Muscle of leg (tissue), 16 donors: ENCODE measurements at places on chromosomes 3 and 15. TPM values are rescaled to one million over a fixed set of nuclear protein-coding genes. Genes with fewer than 3 reads are reported as not detected.

- no peak overlapping the region for H3K27ac ChIP-seq
- DNase-seq = no peak
- peaks cover 11% of the 10 kb centered on the region for H3K36me3 ChIP-seq
- no peak overlapping the region for H3K4me3 ChIP-seq
- no peaks in the 10 kb centered on the region for H3K4me1 ChIP-seq
- no peaks in the 10 kb centered on the region for H3K27me3 ChIP-seq
Observed at GRCh38 chr3:28268989-28269388, 27.6 kb downstream of the CMC1 start.

DNA sequence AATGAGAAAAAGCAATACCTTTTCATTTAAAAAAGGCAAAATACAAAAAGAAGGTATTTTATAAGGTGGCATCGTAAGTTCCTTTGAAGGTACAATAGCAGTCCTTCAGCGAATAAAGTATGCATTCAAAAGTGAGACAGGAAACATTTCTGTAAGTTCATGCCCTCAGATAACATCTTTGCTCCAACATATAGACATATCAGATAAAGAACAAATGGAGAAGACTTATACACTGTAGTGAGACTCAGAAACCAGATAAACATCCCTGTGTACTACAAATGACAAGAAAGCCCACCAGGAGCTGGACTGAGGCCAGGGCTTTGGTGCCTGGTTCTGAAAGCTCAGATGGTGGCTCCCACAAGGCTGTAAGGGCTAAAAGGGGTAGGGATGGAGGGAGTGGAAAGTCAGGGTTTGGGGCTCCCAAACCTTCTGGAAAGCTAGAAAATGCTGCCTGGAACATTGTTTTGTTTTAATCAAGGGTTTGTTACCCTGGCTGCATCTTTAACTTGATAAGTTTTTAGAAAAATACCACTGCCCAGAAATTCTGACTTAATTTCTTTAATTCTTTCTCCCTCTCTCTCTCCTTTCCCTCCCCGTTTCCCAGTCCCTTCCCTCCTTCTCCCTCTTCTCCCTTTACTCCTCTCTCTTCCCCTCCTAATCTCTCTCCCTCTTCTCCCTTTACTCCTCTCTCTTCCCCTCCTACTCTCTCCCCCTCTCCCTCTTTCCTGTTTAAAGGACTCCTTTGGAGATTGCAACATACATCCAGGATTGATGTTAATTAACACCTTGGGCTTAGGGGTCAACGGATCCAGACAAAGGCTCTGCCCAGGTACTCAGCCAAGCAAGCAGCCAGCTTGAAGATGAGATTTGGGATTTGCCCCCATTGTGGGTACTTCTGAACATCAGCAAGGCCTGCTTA lies 126.1 kb downstream of the AQP9 start:
- no peak overlapping the region for H3K4me3 ChIP-seq
- no peak for DNase-seq
- peaks cover 3% of the 10 kb centered on the region for H3K4me1 ChIP-seq
- H3K27ac ChIP-seq = no peak overlapping the region

- H3K27me3 ChIP-seq = peaks cover 28% of the 10 kb centered on the region
- H3K4me1 ChIP-seq = peaks cover 5% of the 10 kb centered on the region
- no peak overlapping the region for H3K4me3 ChIP-seq
- no peak overlapping the region for H3K27ac ChIP-seq
- H3K36me3 ChIP-seq = no peaks in the 10 kb centered on the region
Observed at GRCh38 chr3:133901083-133901482, 5.4 kb upstream of the RAB6B start.

DNA sequence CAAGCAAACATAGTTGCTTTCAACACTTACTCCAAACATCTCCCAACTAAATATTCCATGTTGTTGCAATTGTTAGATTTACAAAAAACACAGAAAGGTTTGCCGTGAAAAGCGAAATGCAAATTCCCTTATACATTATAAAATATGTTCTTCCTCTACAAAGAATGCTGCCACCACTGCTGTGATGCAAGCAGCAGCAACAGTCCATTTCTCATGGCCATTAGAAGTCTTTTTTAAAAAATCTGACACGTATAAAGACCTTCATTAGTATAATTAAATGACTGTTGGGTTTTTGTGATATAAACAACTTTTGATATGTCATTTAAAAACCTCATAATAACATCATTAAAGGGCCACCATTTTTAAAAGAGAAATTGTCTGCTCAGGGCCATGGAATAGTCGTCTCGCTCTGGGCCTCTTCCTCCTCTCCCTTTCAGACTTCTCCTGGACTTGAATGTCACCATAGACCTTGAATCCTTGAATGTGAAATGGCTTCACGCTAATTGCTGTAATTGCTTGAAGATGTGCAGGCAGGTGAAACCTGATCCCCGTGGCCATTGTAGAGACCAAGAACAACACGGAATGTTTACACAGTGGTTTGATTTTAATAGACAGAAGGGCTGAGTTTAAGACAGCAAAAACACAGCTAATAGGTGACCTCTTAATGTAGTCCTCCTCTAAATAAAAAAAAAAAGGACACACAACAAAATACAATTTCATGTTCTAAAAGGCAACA lies 450.4 kb downstream of the FOXP1 start:
- H3K4me3 ChIP-seq = no peak overlapping the region
- no peak overlapping the region for H3K27ac ChIP-seq
- no peaks in the 10 kb centered on the region for H3K36me3 ChIP-seq
- DNase-seq = no peak
- peaks cover 14% of the 10 kb centered on the region for H3K4me1 ChIP-seq

GRCh38 chr3:111864821-111865656 lies 6.0 kb downstream of the PHLDB2 start:
- H3K4me1 ChIP-seq = peaks cover 15% of the 10 kb centered on the region
- H3K27me3 ChIP-seq = no peaks in the 10 kb centered on the region
- peaks cover 2% of the 10 kb centered on the region for H3K36me3 ChIP-seq
- peak overlapping the region; percentile 70 for H3K27ac ChIP-seq

DNA sequence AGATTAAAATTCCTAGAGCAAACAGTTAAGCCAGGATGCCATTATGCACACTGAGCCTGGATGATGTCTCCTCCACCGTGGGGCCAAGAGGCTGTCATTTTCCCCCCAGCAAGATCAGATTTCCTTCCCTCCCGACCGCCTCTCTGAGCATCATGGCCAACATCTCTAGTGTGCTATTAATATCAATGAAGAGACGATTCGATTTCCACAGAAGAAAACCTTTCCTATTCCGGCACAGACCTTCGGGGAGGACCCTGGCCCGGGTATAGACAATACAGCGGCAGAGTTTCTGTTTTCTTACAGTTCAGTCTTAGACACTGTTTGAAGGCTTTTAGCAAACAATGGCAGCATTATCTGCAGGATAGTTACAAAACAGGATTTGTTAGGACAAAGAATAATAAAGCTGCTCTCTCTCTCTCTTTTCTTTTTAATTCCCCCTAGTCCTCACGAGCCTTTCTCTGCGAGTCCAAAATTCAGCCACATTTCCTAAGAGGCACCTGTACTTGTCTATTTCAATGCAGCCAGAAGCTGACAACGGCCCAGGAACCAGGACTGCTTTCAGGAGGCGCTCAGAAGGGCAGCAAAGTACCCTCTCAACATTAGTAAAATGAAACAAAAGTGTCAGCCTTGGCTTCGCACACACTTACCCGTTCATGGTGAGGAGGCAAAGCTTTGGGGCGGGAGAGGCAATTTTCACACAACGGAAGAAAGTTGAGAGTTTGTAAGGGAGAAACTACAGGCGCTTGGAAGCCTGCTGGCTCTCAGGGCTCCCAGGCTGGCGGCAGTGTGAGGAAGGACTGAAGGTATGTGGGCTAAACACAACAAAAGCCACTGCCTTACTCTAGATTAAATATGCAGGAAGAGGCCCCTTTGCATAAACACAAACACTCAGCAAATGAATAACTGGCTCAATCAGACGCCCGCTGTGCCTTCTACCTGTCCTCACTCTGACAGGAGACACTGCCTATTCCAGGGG lies 278.0 kb downstream of the FOXP1 start:
- no peaks in the 10 kb centered on the region for H3K36me3 ChIP-seq
- H3K4me3 ChIP-seq = peak overlapping the region; percentile 29
- peak overlapping the region; percentile 80 for H3K27ac ChIP-seq
- no peaks in the 10 kb centered on the region for H3K27me3 ChIP-seq
- peak; percentile 90 for DNase-seq
- H3K4me1 ChIP-seq = peaks cover 8% of the 10 kb centered on the region

DNA sequence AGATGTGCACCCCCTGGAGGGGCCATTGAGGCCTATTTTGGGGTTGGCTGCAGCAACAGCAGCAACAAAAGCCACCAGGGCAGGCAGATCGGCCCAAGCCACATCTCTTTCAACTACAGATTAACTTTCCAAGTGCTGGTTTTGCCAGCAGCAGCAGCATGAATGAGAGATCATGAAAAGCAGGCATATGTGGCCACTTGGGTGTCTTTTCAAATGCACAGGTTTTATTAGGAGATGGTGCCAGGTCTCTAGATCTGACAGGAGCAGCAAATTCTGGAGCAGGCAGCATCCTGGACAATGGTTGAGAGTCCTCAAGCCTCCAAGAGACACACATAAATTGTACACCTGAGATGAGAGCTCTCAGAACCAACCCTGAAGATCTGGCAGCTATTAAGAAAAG lies 31.7 kb upstream of the CCDC66 start:
- DNase-seq = no peak
- H3K4me1 ChIP-seq = no peaks in the 10 kb centered on the region
- H3K36me3 ChIP-seq = no peaks in the 10 kb centered on the region
- no peaks in the 10 kb centered on the region for H3K27me3 ChIP-seq
- H3K4me3 ChIP-seq = no peak overlapping the region

DNA sequence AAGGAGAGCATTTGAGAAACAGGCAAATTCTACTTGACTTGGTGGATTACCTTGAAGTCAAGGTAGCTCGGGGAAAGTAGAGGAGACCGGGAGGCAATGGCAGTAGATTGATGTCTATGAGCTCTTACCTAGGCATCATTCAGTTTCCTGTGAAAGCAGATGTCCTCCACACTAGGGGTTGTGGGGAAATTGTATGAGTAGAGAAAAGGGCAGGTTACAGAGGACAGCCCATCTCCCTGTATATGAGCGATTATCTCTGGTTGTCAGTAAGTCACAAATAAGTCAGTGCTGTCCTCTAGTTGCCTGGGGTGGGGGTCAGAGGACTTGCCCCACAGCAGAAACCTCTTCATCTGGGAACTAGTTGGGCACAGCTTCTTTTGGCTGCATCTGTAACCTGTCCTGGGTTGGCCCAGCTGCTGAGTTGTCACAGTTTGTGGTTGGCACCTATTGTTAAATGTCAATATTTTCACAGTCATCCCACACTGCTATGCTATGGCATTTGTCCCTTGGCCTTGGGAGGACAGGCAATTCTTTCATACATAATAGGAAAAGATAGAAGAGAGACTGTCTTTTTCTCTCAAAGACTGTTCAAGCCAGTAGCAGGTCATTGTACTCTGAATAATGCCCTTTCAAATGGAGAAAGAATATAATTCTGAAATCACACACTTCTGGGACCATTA lies 53.6 kb upstream of the LRRFIP2 start:
- no peak overlapping the region for H3K4me3 ChIP-seq
- H3K4me1 ChIP-seq = no peaks in the 10 kb centered on the region
- H3K27ac ChIP-seq = no peak overlapping the region
- no peak for DNase-seq
- H3K36me3 ChIP-seq = no peaks in the 10 kb centered on the region
- H3K27me3 ChIP-seq = peaks cover 2% of the 10 kb centered on the region

- no peak for DNase-seq
- H3K4me3 ChIP-seq = no peak overlapping the region
- H3K4me1 ChIP-seq = peaks cover 6% of the 10 kb centered on the region
- H3K27me3 ChIP-seq = peaks cover 4% of the 10 kb centered on the region
Observed at GRCh38 chr15:100053474-100054121, 288.2 kb downstream of the ADAMTS17 start.

- H3K36me3 ChIP-seq = no peaks in the 10 kb centered on the region
- peaks cover 10% of the 10 kb centered on the region for H3K4me1 ChIP-seq
- no peaks in the 10 kb centered on the region for H3K27me3 ChIP-seq
- no peak overlapping the region for H3K27ac ChIP-seq
Observed at GRCh38 chr15:97688177-97688576, 272.3 kb upstream of the ARRDC4 start.

DNA sequence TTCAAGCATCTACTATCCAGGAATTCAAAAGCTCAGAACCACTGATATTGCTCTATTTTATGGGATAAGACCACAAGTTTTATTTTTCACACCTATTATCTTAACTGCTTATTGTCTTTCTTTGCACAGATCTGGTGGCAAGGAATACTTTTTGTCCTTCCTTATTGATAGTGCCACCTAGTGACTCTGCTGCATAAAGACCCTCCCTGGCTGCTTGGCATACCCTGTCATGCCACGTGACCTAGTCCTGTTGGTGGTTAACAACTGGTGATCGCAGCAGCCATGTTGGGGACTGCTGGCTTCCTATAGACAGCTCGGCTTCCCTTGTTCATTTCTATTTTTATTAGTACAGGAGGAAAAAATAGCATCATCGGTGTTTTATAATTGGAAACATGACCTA lies 236.3 kb downstream of the MEX3B start:
- peak; percentile 55 for DNase-seq
- H3K4me1 ChIP-seq = peaks cover 24% of the 10 kb centered on the region
- no peak overlapping the region for H3K27ac ChIP-seq
- H3K4me3 ChIP-seq = no peak overlapping the region

- no peak overlapping the region for H3K27ac ChIP-seq
- peaks cover 4% of the 10 kb centered on the region for H3K27me3 ChIP-seq
- peak; percentile 81 for DNase-seq
- H3K4me3 ChIP-seq = no peak overlapping the region
- no peaks in the 10 kb centered on the region for H3K36me3 ChIP-seq
Observed at GRCh38 chr15:91302588-91303439, 202.8 kb downstream of the SV2B start.

- no peaks in the 10 kb centered on the region for H3K36me3 ChIP-seq
- no peak overlapping the region for H3K27ac ChIP-seq
- H3K27me3 ChIP-seq = peaks cover 5% of the 10 kb centered on the region
- no peak overlapping the region for H3K4me3 ChIP-seq
- H3K4me1 ChIP-seq = peaks cover 8% of the 10 kb centered on the region
Observed at GRCh38 chr15:62858343-62858742, 184.2 kb upstream of the TPM1 start.

Gene GPR62
- polyA plus RNA-seq = 0.56 TPM

Gene SLC15A2
- 56.0 TPM for polyA plus RNA-seq

Gene ALDH1A3
- polyA plus RNA-seq = 23.5 TPM

Gene TXNRD3
- polyA plus RNA-seq = 9.5 TPM

Gene COL8A1
- polyA plus RNA-seq = 1.4 TPM

Gene ACP3
- polyA plus RNA-seq = 0.53 TPM

Gene CIAO2A
- polyA plus RNA-seq = 52.8 TPM

Gene FGF7
- polyA plus RNA-seq = 26.7 TPM
